ENCODE measurements at places on chromosomes 6 and 20.

DNA sequence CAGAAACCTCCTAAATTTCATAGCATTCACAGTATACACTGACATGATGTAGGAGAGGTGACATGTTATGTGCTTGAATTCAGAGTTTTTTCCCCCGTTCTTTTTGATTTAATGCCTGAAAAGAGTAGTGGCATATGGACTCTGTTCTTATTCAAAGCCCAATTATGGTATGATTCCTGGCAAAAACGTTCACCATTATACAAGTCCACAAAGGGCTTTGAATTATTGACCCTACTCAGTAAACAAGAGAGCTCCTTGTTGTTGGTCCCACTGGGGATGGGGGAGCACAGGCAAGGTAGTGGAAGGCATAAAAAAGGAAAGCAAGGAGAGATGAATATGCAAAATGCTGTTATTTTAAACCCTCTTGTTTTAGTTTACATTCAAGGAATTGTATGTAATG is 136.0 kb upstream of the AHI1 start:
- no peak for DNase-seq

GRCh38 chr6:53938810-53939209 is 144.0 kb downstream of the LRRC1 start:
- no peak for DNase-seq

DNA sequence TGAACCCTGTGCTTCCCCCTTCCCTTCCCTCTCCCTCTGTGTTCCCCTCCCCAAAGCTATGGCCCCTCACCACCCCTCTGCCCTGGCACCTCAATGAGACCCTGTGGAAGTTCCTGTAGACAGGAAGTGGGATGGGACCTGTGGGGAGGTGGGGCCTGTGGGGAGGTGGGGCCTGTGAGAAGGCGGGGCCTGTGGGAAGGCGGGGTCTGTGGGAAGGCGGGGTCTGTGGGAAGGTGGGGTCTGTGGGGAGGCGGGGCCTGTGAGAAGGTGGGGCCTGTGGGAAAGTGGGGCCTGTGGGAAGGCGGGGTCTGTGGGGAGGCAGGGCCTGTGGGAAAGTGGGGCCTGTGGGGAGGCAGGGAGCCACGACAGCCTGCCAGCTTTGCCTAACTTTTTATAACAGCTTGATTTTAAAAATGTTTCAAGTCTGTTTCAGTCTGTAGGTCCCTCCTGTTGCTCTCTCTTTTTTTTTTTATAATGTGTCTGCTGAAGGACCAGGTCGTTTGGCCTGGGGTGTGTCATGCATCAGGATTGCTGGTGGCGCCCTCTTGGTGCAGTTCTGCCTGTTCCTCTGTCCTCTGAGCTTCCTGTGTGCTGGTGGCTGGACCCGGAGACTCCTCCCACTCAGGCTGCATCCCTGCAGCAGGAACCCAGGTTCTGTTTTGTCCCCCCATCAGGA is 70.5 kb upstream of the SLCO4A1 start:
- no peak for DNase-seq

GRCh38 chr6:100370265-100370664 is 94.5 kb downstream of the SIM1 start:
- DNase-seq = no peak

- DNase-seq = no peak
Measured at GRCh38 chr6:4603291-4603690, 172.9 kb upstream of the CDYL start.

DNA sequence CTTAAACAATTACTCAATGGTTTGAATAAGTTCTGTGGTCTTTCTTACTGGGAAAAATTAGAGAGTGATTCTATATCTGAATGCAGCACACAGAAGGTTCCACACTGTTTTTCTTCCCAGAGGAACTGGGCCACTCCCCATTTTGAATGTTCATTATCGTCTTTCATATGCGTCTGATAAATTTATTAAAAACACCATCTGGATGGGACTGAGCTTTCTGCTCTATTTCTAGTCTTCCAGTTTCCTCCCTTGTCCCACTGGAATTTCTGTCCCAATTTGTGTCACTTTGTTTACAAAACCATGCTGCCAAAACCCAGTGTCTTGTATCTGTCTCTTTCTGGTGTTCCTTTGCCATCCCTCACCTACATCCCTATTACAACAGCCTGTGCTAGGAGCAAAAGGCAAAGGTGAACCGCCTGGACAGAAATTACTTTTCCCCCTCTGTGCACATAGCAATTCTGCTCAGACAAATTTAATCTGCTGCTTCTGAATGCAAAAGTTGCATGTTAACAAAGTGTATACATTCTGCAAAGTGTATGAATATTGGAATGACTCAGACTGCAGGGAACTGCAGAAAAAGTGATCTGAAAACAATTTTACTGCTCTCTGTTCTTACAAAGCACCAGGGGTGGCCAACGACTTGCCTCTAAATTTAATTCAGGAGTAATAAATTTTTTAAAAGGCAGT is 333.6 kb downstream of the BTBD9 start:
- no peak for DNase-seq
